Ascending aorta (tissue), 2 donors: ENCODE measurements at places on chromosomes 6 and 20. TPM values are rescaled to one million over a fixed set of nuclear protein-coding genes. Genes with fewer than 3 reads are reported as not detected.
A peak's percentile ranks its signal among the peaks of the same experiment; 100 is the strongest.

PPIL1 gene
- 24.2 TPM for total RNA-seq

SLC35F1 gene
- not detected for total RNA-seq

SNAP25 gene
- 0.43 TPM for total RNA-seq

CST2 gene
- total RNA-seq: not detected

NINL gene
- 18.0 TPM for total RNA-seq

DNA sequence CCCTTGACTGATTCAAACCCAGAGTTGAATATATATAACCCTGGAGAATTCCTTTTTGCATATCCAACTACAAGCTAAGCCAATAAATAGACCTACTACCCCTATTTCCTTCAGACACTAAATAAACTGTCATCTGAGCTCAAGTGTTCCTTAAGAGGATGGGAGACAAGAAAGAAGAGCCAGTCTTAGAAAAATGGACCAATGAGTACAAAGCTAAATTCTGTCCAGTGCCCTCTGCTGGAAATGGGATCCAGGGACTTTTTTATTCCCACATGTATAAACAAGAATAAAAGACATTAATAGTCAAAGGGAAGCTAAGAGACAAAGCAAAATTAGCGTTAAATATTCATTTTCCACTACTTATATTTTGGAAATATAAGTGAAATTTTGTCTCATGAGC, 4.8 kb downstream of the PPP1R10 start:
- H3K36me3 ChIP-seq: peaks cover 31% of the 10 kb centered on the region
- no peaks in the 10 kb centered on the region for H3K27me3 ChIP-seq
- H3K27ac ChIP-seq: peak overlapping the region; percentile 95
- H3K4me1 ChIP-seq: peaks cover 48% of the 10 kb centered on the region
- no peak overlapping the region for H3K4me3 ChIP-seq

DNA sequence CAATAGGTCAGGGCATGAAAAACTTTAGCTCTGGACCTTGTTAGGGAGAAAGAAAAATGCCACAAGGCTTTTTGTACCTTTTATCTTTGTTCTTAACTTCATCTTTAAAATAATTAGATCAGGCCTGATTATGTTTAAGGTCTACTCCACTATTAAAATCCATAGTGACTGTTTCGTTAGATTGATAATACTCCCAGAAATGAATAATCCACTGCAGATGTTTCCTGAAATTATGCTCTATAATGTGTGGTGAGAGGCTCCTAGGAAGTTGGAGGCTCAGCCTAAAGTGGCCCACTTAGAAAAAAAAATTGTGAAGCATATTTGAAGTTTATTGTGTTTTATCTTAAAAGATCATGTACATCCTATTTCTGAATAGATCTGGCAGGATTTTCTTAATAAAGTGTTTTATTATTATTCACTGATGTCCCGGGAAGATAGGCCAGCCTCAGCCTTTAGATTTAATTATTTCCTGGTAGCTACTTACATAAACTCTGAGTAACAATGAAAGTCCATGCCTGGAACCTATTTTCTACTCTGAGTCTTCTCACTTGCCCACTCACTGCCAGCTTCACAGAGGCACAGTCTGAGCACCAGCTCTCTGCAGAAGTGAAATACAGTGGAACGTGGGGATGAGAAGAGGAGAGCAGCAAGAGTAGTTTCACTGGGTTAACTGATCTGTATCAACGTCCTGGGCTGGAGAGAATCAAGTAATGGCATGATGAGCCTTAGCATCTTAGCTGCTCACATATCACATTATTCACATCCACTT, 126.8 kb upstream of the TMEM170B start:
- no peak for DNase-seq
- peak overlapping the region; percentile 93 for H3K27ac ChIP-seq
- H3K27me3 ChIP-seq: no peaks in the 10 kb centered on the region
- H3K36me3 ChIP-seq: no peaks in the 10 kb centered on the region

- H3K36me3 ChIP-seq: no peaks in the 10 kb centered on the region
- no peaks in the 10 kb centered on the region for H3K4me1 ChIP-seq
- DNase-seq: no peak
- no peaks in the 10 kb centered on the region for H3K27me3 ChIP-seq
- no peak overlapping the region for H3K27ac ChIP-seq
- H3K4me3 ChIP-seq: no peak overlapping the region
These were observed 36.0 kb upstream of the EEF1A1 start for GRCh38 chr6:73556836-73557235.

GRCh38 chr20:16563066-16563806, 10.0 kb downstream of the KIF16B start:
- no peaks in the 10 kb centered on the region for H3K36me3 ChIP-seq
- no peak for DNase-seq
- no peak overlapping the region for H3K4me3 ChIP-seq
- no peaks in the 10 kb centered on the region for H3K27me3 ChIP-seq
- H3K27ac ChIP-seq: no peak overlapping the region
- H3K4me1 ChIP-seq: no peaks in the 10 kb centered on the region
